ENCODE measurements at places on chromosomes 1 and 21. TPM values are rescaled to one million over a fixed set of nuclear protein-coding genes. Genes with fewer than 3 reads are reported as not detected.
A peak's percentile ranks its signal among the peaks of the same experiment; 100 is the strongest.

GRCh38 chr1:14142397-14143100 lies 442.6 kb downstream of the PRDM2 start:
- no peaks in the 10 kb centered on the region for H3K27me3 ChIP-seq
- DNase-seq: no peak
- H3K4me1 ChIP-seq: peaks cover 30% of the 10 kb centered on the region

- H3K27ac ChIP-seq: no peak within 1 kb of the TSS
- no peak for DNase-seq
- H3K27me3 ChIP-seq: peaks cover 50% of the 10 kb centered on the region
- H3K36me3 ChIP-seq: no peaks in the 10 kb centered on the region
- H3K4me1 ChIP-seq: peaks cover 11% of the 10 kb centered on the region
- H3K4me3 ChIP-seq: peak within 1 kb of the TSS; percentile 43
Measured at GRCh38 chr1:209937996-209938959, at the start of gene SYT14. Gene SYT14, plus strand, starts transcription at chr1:209938217. Its CDS starts 48 bp downstream, at chr1:209938265.

The PRMT2 gene
- total RNA-seq: 113 TPM

The ADAMTS1 gene
- 22.1 TPM for total RNA-seq

The BRINP3 gene
- not detected for total RNA-seq

- no peaks in the 10 kb centered on the region for H3K27me3 ChIP-seq
- H3K36me3 ChIP-seq: no peaks in the 10 kb centered on the region
- no peaks in the 10 kb centered on the region for H3K4me1 ChIP-seq
- no peak overlapping the region for H3K27ac ChIP-seq
- no peak for DNase-seq
- H3K4me3 ChIP-seq: no peak overlapping the region
Measured at GRCh38 chr1:58159434-58159830, 387.1 kb downstream of the OMA1 start.

The SELE gene
- 0.32 TPM for total RNA-seq

- H3K36me3 ChIP-seq: no peaks in the 10 kb centered on the region
- no peaks in the 10 kb centered on the region for H3K4me1 ChIP-seq
- no peak for DNase-seq
- H3K27me3 ChIP-seq: peaks cover 4% of the 10 kb centered on the region
- no peak overlapping the region for H3K4me3 ChIP-seq
Measured at GRCh38 chr1:204945565-204945977, 74.9 kb downstream of the NFASC start.

The DPYD gene
- total RNA-seq: 10.3 TPM

GRCh38 chr21:25283720-25284119 lies 323.6 kb downstream of the MRPL39 start:
- H3K27ac ChIP-seq: no peak overlapping the region
- H3K4me1 ChIP-seq: no peaks in the 10 kb centered on the region
- no peak overlapping the region for H3K4me3 ChIP-seq
- DNase-seq: no peak
- H3K36me3 ChIP-seq: no peaks in the 10 kb centered on the region

The FASLG gene
- total RNA-seq: not detected

DNA sequence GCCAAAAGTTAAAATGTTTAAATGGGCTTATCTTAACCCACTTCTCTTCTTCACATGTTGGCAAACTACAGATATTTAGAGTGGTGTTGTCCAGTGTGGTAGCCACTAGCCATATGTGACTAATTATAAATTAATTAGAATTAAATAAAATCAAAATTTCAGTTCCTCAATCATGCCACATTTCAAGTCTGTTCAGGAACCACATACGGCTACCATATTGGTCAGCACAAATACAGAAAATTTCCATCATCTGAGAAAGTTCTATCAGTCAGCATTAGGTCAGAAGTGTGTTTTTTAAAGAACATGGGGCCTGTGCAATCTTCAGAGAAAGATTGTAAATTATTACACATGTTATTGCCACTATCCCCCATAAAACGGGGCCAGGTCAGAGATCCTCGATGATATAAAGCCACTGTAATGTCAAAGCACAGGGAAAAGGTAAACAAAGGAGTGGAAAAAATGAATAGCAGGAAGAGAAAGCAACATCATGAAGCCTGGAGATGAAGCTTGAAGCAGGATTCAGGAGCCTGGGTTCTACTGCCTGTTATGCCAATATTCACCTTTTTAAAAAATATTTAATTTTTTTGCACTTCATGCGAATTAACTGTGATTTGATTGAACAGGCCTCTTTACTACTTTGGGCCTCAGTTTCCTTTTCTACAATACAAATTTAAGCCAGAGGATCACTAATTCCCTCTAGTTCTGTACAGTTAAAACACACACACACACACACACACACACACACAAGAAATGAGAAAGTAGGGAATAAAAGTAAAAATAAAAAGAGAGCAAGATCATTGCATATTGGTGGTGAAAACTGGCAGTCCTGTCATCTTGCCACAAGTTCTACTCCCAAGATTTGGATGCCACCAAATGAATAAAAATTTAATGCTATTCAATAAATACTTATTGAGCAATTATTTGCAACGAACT lies 2.3 kb downstream of the RSBN1 start:
- H3K4me3 ChIP-seq: peak overlapping the region; percentile 80
- peaks cover 35% of the 10 kb centered on the region for H3K4me1 ChIP-seq
- H3K27ac ChIP-seq: no peak overlapping the region
- DNase-seq: no peak

DNA sequence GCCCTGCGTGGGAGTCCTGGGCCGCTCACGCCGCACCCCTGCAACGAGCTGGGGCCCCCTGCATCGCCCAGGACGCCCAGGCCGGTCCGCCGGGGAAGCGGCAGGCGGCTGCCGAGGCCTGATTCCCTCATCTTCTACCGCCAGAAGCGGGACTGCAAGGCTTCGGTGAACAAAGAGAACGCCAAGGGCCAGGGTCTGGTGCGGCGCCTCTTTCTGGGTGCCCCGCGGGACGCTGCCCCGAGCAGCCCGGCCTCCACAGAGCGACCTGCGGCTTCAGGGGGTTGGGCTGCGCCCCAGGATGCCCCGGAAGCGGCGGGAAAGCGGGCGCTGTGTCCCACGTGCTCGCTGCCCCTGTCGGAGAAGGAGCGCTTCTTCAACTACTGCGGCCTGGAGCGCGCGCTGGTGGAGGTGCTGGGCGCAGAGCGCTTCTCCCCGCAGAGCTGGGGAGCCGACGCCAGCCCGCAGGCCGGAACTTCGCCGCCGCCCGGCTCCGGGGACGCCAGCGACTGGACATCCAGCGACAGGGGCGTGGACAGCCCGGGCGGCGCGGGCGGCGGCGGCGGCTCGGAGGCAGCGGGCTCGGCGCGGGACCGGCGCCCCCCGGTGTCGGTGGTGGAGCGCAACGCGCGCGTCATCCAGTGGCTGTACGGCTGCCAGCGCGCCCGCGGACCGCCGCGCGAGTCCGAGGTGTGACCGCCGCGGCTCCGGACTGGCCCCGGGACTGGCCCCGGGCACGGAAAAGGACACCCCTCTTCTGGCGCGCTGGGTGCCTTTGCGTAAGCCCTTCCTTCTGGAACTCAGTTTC lies 2.7 kb downstream of the FAM110D start:
- no peak for DNase-seq
- peak overlapping the region; percentile 65 for H3K4me3 ChIP-seq
- H3K27me3 ChIP-seq: peaks cover 29% of the 10 kb centered on the region
- no peaks in the 10 kb centered on the region for H3K36me3 ChIP-seq
- H3K27ac ChIP-seq: no peak overlapping the region

The PGLYRP3 gene
- 72.1 TPM for total RNA-seq

- no peak overlapping the region for H3K4me3 ChIP-seq
- H3K27ac ChIP-seq: no peak overlapping the region
- no peaks in the 10 kb centered on the region for H3K4me1 ChIP-seq
- no peaks in the 10 kb centered on the region for H3K36me3 ChIP-seq
- peak; percentile 24 for DNase-seq
Measured at GRCh38 chr1:53580739-53581475, 121.7 kb downstream of the DMRTB1 start.

DNA sequence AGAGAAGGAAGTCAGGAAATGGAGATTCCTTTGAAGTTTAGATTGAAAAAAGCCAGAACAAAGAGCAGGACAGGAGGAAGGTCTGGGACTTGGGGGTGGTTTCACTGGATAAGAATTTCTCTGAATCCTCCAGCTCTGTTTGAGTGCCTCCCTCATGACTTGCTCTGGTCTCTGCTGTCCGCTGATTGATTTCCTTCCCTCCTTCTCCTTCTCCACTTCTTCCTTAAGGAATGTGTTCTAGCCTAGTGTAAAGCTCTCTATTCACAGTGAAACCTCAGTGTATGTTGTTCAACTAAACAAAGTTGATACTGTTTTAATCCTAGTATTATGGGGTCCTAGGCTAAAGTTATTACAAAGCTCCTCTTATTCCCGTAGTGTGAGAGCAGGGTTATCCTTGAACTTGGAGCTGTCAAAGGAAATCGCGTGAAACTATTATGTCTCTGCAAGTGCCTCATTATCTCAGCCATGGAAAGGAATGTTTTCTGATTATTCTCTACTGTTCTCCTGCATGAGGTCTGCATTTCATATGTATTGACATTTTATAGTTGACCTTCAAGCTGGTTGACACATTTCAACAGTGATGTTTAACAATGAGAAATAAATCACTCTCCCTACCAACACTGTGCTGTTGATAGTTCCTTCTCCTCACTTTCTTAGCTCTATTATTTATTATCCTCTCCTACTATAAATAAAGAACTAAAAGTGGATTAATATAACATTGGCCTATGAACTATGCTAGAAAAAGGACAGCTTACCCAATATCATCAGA lies 82.7 kb upstream of the KCTD3 start:
- H3K4me3 ChIP-seq: no peak overlapping the region
- H3K36me3 ChIP-seq: no peaks in the 10 kb centered on the region
- no peaks in the 10 kb centered on the region for H3K4me1 ChIP-seq
- no peaks in the 10 kb centered on the region for H3K27me3 ChIP-seq
- DNase-seq: no peak
- no peak overlapping the region for H3K27ac ChIP-seq

- DNase-seq: peak; percentile 99
- peaks cover 40% of the 10 kb centered on the region for H3K36me3 ChIP-seq
- no peaks in the 10 kb centered on the region for H3K27me3 ChIP-seq
- peak overlapping the region; percentile 33 for H3K4me3 ChIP-seq
Measured at GRCh38 chr1:44807364-44808062, 362 bp upstream of the DYNLT4 start.

The IVL gene
- 50.2 TPM for total RNA-seq

The NLRP3 gene
- 1.4 TPM for total RNA-seq

DNA sequence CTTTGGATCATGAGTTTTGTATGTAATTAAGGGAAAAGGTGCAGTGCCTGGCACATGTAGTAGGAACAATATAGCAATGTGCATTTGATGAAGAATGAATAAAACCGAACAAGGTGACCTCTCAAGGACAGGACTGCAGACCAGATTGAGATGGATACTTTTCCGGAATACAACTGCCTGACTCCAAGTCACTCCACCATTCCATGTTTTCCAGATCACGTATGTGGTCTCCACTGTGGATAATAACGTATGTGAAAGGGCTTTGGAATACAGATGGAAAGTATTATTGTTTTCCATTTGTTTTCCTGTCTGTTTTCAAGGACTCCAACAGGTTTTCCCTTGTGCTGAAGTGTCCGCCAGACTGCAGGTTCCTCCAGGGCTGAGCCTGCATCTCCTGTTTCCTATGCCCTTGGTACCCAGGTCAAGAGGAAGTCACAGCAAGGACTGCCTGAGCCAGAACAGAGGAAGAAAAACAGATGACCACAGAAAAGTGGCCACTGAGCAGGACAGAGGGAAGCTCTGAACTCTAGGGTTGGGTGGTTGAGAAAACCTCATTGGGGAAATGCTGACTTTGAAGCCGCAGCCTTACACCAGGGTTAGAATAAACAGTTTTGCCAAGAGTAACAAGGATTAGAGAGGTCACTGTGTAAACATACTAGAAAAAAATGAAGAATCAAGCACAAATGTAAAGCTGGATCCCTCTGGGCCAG lies 4.0 kb downstream of the CFAP45 start:
- H3K36me3 ChIP-seq: no peaks in the 10 kb centered on the region
- H3K27me3 ChIP-seq: no peaks in the 10 kb centered on the region
- no peak overlapping the region for H3K27ac ChIP-seq
- DNase-seq: no peak

The KRTAP7-1 gene
- total RNA-seq: not detected

DNA sequence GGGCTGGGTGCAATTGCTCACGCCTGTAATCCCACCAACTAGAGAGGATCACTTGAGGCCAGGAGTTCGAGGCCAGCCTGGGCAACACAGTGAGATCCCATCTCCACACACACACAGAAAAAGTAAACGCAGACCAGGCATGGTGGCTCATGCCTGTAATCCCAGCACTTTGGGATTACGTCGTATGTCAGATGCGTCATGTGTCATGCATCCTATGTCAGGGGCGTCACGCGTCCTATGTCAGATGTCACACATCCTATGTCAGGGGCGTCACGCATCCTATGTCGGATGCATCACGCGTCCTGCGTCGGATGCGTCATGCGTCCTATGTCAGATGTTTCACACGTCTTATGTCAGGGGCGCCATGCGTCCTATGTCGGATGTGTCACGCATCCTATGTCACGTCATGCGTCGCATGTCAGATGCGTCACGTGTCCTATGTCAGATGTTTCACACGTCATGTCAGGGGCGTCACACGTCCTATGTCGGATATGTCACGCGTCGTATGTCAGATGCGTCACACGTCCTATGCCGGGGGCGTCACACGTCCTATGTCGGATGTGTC lies 1.5 kb downstream of the MRAP start:
- no peak overlapping the region for H3K4me3 ChIP-seq
- no peaks in the 10 kb centered on the region for H3K27me3 ChIP-seq
- peak; percentile 54 for DNase-seq
- peaks cover 5% of the 10 kb centered on the region for H3K36me3 ChIP-seq
- no peak overlapping the region for H3K27ac ChIP-seq
- H3K4me1 ChIP-seq: no peaks in the 10 kb centered on the region

DNA sequence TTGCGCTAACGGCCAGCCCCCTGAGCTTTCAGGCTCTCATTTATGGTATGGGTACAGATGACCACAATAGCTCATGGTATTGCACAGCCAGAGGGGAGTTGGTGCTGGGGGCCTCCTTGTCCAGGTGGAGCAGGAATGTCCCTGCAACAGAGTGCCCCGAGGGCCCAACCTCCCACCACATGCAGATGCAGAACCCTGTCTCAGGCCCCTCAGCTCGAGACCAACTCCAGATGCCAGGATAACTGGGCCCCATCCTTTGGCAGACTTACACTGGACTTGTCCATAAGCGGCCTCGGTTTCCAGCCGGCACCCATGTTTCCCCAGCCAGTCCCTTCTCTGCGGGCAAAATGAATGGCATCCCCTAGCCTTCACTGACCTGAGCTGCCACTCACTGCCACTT lies 67.1 kb downstream of the VWA5B1 start:
- H3K36me3 ChIP-seq: no peaks in the 10 kb centered on the region
- no peak for DNase-seq
- H3K27ac ChIP-seq: no peak overlapping the region
- peaks cover 24% of the 10 kb centered on the region for H3K27me3 ChIP-seq
- peaks cover 40% of the 10 kb centered on the region for H3K4me1 ChIP-seq

- H3K27me3 ChIP-seq: no peaks in the 10 kb centered on the region
- no peak overlapping the region for H3K4me3 ChIP-seq
- H3K4me1 ChIP-seq: peaks cover 40% of the 10 kb centered on the region
- no peaks in the 10 kb centered on the region for H3K36me3 ChIP-seq
- no peak overlapping the region for H3K27ac ChIP-seq
Measured at GRCh38 chr1:94953107-94953506, 26.2 kb upstream of the CNN3 start.

GRCh38 chr1:167118188-167118587 lies 24.3 kb downstream of the STYXL2 start:
- no peak for DNase-seq
- no peak overlapping the region for H3K27ac ChIP-seq
- H3K36me3 ChIP-seq: no peaks in the 10 kb centered on the region
- no peak overlapping the region for H3K4me3 ChIP-seq
